ENCODE measurements at places on chromosomes 11 and 22. TPM values are rescaled to one million over a fixed set of nuclear protein-coding genes. Genes with fewer than 3 reads are reported as not detected.

MS4A6E gene
- not detected for total RNA-seq

HDHD5 gene
- total RNA-seq = 34.3 TPM

E2F8 gene
- 2.0 TPM for total RNA-seq

CARNS1 gene
- 0.86 TPM for total RNA-seq

LRRN4CL gene
- total RNA-seq = 6.6 TPM

CELSR1 gene
- total RNA-seq = 0.29 TPM

FREY1 gene
- 0.18 TPM for total RNA-seq

CASP5 gene
- not detected for total RNA-seq

TTC28 gene
- 14.9 TPM for total RNA-seq

MS4A1 gene
- not detected for total RNA-seq

LYVE1 gene
- not detected for total RNA-seq

ANGPTL5 gene
- total RNA-seq = not detected

MRGPRF gene
- 34.2 TPM for total RNA-seq

RAB1B gene
- total RNA-seq = 165 TPM

C11orf91 gene
- total RNA-seq = not detected

PARVA gene
- 44.1 TPM for total RNA-seq

SPDYC gene
- not detected for total RNA-seq

CDHR5 gene
- not detected for total RNA-seq

TRPM5 gene
- not detected for total RNA-seq

CCDC81 gene
- 1.4 TPM for total RNA-seq

SLC35C1 gene
- 22.8 TPM for total RNA-seq

PRG3 gene
- not detected for total RNA-seq

PARVG gene
- total RNA-seq = not detected

MMP12 gene
- not detected for total RNA-seq

SERPING1 gene
- total RNA-seq = 157 TPM

AGBL2 gene
- total RNA-seq = 0.86 TPM

MMP10 gene
- not detected for total RNA-seq

GPHA2 gene
- not detected for total RNA-seq

WNT11 gene
- not detected for total RNA-seq

MUC2 gene
- total RNA-seq = not detected

PRR33 gene
- total RNA-seq = not detected

CAVIN3 gene
- total RNA-seq = 515 TPM

MRPL49 gene
- total RNA-seq = 95.3 TPM

TXNRD2 gene
- total RNA-seq = 21.9 TPM

SYCE3 gene
- total RNA-seq = not detected

HBD gene
- not detected for total RNA-seq

APOBEC3A gene
- not detected for total RNA-seq

KCNJ11 gene
- not detected for total RNA-seq

Measured in myometrial cell (primary cell).